ENCODE measurements at places on chromosomes 6 and 20.

DNA sequence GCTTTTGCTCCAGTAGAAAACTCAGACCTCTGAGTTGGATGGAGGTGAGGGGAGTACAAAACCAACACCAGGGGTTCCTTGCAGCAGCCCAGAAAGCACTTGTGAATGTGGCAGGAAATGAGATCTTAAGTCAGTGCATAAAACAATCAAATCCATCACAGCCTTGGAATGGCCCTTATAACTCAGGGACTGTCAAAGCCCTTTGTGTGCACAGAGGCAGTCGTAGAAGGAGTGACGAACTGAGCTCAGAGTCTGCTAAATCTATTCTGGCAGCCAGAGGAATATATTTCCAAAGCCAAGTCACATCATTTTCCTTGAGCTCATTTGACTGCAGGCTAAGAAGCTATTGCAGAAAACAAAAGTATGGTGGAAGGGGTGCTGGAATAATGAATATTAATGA is 676.6 kb downstream of the DHX35 start:
- DNase-seq: no peak

GRCh38 chr20:41538810-41539596 is 79.2 kb downstream of the CHD6 start:
- DNase-seq: no peak

DNA sequence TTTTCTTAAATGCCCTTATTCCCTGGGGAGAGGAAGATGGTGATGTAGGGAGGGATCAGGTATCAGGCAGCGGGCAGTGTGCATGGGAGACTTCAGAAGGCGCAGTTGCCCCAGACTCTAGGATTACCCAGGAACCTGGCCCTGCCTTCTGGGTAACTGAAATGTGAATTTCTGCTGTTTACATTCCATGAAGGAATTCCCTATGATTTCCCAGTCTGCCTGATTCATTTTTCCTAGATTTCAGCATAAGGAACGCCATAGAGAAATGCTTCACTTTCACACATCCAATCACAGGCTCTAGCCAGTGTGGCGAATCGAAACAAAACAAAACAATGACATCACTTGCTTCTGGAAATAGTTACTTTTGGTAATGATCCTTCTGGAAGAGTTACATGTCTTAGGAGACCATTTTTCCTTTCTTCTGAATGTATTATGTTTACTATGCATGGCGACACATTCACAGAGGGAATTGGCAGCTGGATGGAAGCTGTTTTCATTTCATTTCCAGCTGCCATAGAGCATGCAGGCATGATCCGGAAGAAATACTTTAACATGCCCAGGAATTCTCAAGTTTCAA is 33.3 kb downstream of the LRP11 start:
- no peak for DNase-seq

GRCh38 chr20:44370639-44371218 is 15.2 kb downstream of the HNF4A start:
- no peak for DNase-seq

- peak; percentile 77 for DNase-seq
Measured at GRCh38 chr6:17867880-17868279, 119.6 kb downstream of the KIF13A start.

GRCh38 chr20:57106030-57106682 is 160.3 kb downstream of the BMP7 start:
- no peak for DNase-seq

GRCh38 chr6:151065027-151065815 is 174.5 kb upstream of the AKAP12 start:
- DNase-seq: no peak

GRCh38 chr6:146884728-146885127 is 286.0 kb downstream of the ADGB start:
- no peak for DNase-seq

DNA sequence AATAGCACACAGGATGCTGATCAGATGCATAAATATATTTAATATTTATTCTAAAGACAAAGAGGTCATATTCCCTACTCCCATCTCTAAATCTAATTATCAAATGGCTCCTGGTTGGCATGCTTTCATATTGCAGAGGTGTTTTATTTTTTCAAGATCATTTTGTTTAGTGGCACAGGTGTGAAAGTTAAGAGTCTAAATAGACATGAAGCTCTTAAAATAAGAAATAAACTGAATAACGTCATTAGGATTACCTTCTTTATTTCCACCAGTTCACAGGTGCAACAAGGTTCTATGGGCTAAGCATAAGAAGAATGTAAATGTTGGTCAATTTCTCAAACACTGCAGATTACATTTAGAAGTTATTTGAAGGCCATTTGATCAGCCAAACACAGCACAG is 7.1 kb upstream of the CYP24A1 start:
- no peak for DNase-seq

DNA sequence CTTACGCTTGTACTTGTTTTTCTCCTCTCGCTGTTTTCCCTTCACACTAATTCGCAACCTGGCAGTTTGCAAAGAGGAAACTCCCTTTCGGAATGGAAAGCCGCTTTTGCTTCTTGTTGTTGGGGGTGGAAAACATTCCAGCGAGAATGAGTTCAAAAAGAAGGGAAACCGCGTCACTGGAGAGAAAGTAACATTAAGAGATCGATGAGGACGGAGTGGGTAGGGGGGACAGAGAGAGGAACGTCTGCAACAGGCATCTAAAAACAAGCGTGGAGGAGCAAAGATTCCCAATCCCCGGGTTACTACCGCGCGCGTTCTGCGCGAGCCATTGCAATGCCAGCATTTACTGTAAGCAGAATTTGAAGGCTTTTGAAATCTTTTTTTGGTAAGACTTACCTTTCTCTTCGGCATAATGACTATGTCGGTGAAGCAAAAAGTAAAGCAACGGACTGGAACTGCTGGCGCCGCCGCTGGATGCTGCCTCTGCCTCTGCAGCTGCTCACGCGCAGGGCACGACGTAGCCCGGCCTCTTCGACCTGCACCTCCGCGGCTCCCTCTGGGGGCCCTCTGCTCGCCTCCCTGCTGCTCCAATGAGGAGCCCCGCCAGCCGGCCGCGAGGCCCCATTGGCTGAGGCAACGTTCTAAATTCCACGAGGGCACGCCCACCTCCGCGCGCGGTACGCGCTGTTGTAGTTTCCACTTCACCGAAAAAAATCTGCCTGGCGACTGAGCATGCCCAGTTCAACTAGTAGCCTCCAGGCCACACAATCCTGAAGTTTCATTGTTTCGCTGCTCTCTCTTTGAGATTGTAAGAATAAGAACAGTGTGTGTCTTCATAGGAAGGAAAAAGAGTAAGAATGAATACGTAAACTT is at the start of gene HMGN3:
TSS of gene HMGN3 (minus strand) at position 533 of the 873 bp plus-strand sequence.
- peak; percentile 31 for DNase-seq

- no peak for DNase-seq
Measured at GRCh38 chr6:159013229-159013628, 13.2 kb upstream of the RSPH3 start.

DNA sequence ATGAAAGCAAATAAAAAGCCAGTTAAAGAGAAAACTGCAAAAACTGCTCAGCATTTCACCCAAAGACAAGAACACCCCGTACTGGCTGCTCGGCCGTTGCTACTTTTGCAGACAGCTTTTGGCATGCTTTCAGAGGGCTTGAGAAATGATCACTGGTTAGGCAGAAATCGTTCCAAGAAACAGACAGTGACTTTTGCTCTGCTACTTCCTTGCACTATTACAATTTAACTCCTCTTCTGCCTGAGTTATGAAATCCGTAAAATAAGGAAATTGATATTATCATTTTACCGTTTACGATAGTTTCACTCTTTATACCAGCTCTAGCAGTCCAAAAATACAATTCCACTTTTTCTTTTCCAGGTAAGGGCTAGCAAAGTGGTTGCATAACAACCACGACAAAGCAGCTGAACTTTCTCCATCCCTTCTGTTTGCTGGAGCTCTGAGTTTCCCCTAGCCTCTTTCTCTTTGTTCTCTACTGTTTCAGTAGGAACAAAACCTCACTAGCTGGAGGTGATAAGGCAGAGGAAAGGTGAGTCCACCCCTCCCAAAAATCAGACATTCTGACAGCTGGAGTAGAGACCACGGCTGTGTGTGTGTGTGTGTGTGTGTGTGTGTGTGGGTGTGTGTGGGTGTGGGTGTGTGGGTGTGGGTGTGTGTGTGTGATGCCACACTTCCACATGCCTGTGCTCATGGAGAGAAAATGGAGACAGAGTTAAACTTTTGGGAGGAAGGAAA is 191.8 kb upstream of the RREB1 start:
- DNase-seq: no peak

DNA sequence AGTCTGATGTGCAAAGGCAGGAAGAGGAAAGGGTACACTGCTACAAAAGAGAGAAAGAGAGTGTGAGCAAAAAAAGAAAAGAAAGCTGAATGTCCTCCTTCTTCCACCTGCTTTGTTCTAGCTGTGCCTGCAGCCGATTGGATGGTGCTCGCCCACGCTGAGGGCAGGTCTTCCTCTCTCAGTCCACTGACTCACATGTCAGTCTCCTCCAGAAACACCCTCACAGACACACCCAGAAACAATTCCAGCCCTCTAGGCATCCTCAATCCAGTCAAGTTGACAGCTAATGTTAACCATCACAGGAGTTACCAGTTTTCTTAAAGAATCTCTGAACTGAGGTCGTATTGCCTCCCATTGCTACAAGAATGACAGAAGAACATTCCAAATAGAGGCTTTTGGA is 411.9 kb upstream of the SASH1 start:
- DNase-seq: no peak

GRCh38 chr6:41073968-41074691 is 1.4 kb downstream of the NFYA start:
- no peak for DNase-seq

- no peak for DNase-seq
Measured at GRCh38 chr6:63372951-63373533, 53.3 kb upstream of the LGSN start.

All from HS-27A (cell line).